Foreskin fibroblast (primary cell): ENCODE measurements at places on chromosomes 1 and 21.

DNA sequence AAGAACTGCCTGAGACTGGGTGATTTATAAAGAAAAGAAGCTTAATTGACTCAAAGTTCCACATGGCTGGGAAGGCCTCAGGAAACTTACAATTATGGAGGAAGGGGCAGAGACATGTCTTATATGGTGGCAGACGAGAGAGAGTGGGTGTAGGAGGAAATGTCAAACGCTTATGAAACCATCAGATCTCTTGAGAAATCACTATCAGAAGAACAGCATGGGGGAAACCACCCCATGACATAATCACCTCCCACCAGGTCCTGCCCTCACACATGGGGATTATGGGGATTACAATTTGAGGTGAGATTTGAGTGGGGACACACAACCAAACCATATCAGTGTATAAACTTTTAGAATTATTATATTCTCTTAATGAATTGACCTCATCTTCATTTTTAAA, 335.9 kb upstream of the DPYD start:
- no peak for DNase-seq

GRCh38 chr1:45329445-45329844, 2.8 kb downstream of the HPDL start:
- no peak for DNase-seq

DNA sequence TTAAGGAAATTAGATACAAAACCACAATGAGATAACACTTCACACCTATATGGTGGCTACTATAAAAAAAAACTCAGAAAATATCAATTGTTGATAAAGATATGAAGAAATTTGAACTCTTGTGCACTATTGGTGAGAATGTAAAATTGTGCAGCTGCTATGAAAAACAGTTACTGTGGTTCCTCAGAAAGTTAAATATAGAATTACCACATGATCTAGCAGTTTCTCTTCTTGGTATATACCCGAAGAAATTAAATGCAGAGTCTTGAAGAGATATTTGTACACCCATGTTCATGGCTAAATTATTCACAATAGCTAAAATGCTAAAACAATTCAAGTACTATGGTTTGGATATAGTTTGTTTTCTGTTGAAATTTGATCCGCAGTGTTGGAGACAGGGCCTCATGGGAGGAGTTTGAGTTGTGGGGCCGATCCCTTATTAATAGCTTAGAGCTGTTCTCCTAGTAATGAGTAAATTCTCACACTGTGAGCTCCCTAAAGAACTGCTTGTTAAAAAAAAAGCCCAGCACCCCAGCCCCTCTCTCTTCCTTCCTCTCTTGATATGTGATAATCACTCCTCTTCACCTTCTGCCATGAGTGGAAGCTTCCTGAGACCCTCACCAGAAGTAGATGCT, 1412.1 kb downstream of the PLA2G4A start:
- no peak for DNase-seq

- peak; percentile 57 for DNase-seq
Observed at GRCh38 chr1:57470036-57470435, 46.2 kb upstream of the DAB1 start.

GRCh38 chr1:41366455-41367287, 5.4 kb downstream of the FOXO6 start:
- no peak for DNase-seq

GRCh38 chr1:31786366-31787060, 22.4 kb upstream of the ADGRB2 start:
- no peak for DNase-seq

GRCh38 chr1:100009458-100009857, 39.7 kb downstream of the SLC35A3 start:
- DNase-seq: peak; percentile 62

GRCh38 chr1:207908107-207908734, 2.7 kb downstream of the CD34 start:
- DNase-seq: no peak

GRCh38 chr1:229506633-229507032, 1.5 kb downstream of the NUP133 start:
- DNase-seq: no peak

DNA sequence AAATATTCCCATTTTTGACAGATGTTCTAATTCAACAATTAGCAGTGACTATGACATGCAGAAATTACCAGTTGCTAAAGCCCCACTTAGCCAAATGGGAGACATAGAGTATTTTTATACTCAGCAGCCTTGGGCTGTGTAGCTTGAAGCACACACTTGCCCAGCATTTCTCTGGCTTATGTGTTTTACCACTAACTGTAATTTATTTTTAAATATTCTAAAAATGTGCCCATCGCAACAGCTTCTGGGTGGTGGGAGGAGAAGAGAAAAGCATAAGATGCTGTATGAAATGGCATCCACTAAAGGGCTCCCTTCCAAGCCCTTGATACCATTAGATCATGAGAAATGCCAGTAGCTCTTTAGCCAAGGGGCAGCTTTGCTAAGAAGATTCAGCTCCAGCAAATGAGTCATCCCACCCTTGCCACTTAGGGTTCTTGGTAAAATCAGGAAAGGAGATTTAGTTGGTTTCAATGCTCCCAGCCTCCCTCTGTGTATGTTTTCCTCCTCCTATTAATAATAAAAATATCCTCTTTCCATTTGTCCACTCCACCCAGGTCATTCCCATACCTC, 462.7 kb upstream of the DEPDC1 start:
- no peak for DNase-seq

GRCh38 chr1:51549016-51549619, 30.1 kb upstream of the EPS15 start:
- peak; percentile 38 for DNase-seq

GRCh38 chr21:43362915-43363314, 64.0 kb downstream of the SIK1 start:
- no peak for DNase-seq

GRCh38 chr1:113978863-113979702, at the start of gene OLFML3:
TSS of gene OLFML3 (plus strand) at chr1:113979474. CDS start at chr1:113979517, 43 bp downstream.
- peak; percentile 95 for DNase-seq
